ENCODE measurements at places on chromosomes 3 and 15.

DNA sequence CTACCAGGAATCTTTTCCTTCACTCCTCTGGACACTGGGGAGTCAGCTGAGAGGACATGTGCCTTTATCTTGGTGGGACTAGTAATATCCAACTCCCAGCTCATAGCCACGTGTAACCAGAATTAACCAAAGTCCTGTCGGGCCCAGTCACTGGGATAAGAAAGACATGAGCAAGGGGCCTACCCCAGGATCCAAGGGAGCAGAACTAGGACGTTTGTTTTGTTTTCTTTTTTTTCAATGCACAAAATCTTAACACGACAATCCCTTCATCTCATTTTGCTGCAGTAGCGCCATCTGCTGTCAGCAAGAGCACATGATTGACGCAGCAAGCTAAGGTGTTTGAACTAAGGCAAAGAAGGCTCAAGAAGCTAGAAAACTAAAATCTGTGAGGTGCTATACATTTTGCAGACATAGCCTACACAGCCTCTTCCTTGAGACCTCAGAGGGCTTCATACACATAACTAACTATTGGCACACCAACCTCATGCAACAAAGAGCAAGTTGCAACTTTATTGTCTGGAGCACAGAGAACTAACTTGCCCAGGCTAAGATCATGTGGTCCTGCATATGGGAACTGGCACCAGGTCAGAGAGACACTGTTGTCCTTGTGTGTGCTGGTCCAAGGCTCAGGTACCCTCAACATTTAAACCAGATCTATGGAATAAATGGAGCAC is 43.6 kb downstream of the RLBP1 start:
- DNase-seq, result peak; percentile 63

- DNase-seq, result no peak
Measured at GRCh38 chr15:61700803-61701202, 359.4 kb downstream of the VPS13C start.

GRCh38 chr15:59143281-59143680 is 38.3 kb downstream of the CCNB2 start:
- DNase-seq, result no peak

GRCh38 chr3:79497447-79498111 is 270.2 kb downstream of the ROBO1 start:
- no peak for DNase-seq

- no peak for DNase-seq
Measured at GRCh38 chr3:176032043-176032442, 1165.2 kb downstream of the TBL1XR1 start.

DNA sequence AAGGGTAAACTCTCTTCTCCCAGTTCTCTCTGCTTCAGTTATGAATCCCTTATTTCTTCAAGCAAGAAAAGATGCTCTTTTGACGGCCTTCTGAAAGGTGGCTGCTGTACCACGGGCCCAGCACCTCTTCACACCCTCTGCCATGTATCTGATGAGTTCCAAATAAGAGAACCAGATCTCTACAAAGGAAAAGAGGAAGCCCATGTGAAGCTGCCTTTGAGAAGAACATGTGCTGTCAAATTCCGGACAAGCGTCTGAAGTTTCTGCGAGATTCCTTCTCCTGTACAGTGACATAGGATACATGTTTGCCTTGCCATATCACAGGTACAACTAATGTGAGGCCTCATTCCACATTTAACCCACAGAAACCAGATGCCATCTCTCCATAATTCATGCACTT is 59.2 kb downstream of the SH3BP5 start:
- DNase-seq, result no peak

DNA sequence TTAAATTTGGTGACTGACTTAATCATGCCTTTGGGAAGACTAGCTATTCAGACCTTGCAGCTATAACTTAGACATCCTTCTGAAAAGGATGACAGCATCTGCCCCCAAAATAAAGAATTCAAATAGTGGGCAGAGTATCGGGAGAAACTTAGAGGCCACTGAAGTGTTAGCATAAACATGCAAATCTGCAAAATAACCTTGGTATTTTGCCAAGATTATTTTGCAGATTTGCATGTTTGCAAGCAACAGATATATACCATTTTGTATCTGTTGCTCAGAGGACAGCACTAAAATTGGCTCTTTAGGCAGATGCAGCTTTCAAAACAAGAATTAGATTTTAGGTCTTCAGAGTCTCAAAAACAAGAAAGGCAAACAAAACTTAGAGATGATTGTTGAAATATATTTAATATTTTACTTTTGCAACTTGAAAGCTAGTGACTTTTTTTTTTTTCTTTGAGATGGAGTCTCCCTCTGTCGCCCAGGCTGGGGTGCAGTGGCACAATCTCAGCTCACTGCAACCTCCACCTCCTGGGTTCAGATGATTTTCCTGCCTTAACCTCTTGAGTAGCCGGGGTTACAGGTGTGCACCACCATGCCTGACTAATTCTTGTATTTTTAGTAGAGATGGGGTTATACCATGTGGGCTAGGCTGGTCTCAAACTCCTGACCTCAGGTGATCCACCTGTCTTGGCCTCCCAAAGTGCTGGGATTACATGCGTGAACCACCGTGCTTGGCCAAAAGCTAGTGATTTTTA is 47.8 kb downstream of the KBTBD8 start:
- no peak for DNase-seq

DNA sequence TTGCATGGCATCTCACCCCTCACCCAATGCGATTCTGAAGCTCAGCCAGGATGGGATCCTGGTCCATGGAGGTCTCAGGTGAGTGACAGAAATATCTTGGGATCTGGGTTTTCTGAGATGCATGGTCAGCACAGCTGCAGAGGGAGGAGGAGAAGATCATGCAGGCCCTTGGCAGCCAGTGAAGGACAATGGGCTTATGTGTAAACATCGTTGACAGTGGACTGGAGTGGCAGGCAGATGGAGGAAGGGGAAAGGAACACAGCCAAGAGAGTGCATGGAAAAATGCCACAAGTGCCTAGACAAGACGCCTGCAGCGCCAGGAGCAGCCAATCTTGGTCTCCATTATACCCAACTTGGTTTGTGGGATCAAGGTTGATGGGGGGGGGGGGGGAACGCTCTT is 347.9 kb downstream of the MCTP2 start:
- DNase-seq, result no peak

GRCh38 chr3:16842272-16843270 is 42.2 kb upstream of the PLCL2 start:
- peak; percentile 91 for DNase-seq

DNA sequence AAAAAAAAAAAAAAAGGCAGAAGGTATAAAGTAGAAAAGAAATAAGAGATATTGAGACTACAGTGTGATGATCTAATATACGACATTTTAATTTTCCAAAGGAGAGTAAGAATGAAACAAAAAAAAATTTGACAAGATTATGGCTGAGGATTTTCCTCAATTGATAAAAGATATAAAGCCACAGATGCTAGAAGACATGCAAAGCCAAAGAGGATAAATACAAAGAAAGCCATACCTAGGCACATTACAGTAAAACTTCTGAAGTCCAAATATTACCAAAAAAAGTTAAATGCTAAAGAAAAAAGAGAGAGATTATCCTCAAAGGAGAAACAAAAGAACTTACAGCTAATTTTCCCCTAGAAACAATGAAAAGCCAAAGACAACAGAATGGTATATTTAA is 20.3 kb upstream of the SUSD5 start:
- DNase-seq, result no peak
